ENCODE measurements at places on chromosomes 11 and 22.
A peak's percentile ranks its signal among the peaks of the same experiment; 100 is the strongest.

GRCh38 chr22:21926728-21927127 lies 25.9 kb downstream of the PPM1F start:
- DNase-seq, result no peak

- peak; percentile 95 for DNase-seq
Measured at GRCh38 chr11:34357701-34358257, at the start of gene ABTB2. Gene ABTB2 (minus strand): TSS chr11:34358010.

GRCh38 chr11:115525531-115526006 lies 21.4 kb upstream of the CADM1 start:
- no peak for DNase-seq

DNA sequence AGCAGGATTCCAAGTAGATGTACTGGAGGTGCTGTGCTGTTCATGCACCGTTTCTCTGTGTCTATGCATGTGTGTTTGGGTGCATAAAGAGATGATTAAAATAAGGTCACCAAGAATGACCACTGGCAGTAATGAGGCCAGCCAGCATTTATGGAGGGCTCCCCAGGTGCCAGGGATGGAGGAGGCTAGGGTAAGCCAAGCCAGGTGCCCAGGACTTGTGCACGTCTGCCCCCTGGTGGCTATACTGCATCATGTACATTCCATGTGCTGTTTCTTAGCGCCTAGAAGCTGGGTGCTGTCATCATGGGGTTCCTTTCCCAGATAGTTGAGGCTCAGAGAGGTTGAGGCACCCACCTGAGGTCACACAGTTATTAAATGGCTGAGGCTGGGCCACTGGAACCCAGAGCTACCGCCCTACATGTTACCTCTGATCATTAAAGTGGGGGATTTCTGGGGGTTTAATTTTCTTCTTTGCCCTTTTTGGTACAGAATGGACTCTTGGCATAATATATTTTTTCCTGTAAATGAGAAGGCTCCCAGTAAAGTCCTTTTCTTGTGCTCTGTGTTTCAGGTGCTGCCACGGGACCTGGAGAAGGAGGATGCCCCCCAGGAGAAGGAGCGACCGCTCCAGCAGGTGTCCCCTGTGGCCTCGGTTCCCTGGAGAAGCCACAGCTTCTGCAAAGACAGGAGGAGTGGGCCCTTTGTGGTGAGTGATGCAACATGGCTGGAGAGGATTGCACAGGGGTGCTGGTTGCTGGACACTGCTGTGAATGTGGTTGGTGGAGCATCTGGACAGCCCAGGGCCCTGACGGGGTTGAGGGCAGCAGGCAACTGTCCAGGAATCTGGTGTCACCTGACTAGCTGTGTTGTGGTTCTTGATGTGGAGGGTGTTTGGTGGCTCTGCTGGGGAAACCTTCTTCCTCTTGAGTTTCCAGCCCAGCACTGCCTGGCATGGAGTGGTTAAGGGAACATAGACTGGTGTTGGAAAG lies 96.4 kb downstream of the KIAA1671 start:
- DNase-seq, result peak; percentile 71

GRCh38 chr11:82703796-82704195 lies 29.9 kb downstream of the FAM181B start:
- no peak for DNase-seq

- DNase-seq, result peak; percentile 29
Measured at GRCh38 chr11:2777871-2778629, 78.3 kb upstream of the KCNQ1OT1 start.

DNA sequence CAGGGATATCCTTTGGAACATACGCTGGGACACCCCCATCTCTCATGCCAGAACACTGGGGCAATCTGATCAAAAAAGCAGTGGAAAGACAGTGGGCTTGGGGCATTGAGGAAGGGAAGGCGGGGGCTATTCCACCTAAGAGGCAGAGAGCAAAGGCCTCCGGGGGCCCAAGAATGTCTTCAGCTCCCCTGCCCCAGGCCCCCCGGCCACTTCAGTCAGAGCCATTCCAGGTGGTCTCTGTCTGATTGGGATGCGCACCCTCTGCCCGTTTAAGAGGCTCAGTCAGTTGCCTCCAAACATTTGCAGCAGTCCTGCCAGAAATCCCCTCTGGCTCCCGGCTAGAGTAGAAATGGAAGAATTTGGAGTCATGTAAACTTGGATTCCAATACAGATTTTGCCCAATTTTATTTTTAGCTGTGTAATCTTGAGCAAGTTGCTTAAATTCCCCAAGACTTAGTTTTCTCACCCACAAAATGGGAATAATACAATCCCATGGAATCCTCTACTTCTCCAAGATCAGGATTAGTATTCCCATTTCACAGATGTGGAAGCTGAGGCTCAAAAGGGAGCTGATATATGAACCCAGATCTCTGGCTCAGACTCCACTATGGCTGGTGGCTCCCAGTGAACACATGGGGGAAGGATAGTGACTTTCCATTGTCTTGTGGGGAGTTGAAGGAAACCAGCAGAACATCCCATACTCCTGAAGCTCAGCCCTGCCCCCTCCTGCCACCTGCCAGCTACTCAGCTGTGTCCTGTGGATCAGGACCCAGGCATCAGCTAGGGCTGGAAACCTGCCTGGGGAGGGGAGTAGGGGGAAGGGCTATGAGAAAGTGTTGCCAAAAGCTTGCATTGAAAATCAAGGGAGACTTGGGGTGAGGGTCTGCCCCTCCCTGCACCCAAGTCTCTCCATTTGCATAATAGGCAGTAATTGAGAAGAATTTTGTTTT lies 6.1 kb upstream of the WNT11 start:
- DNase-seq, result no peak

DNA sequence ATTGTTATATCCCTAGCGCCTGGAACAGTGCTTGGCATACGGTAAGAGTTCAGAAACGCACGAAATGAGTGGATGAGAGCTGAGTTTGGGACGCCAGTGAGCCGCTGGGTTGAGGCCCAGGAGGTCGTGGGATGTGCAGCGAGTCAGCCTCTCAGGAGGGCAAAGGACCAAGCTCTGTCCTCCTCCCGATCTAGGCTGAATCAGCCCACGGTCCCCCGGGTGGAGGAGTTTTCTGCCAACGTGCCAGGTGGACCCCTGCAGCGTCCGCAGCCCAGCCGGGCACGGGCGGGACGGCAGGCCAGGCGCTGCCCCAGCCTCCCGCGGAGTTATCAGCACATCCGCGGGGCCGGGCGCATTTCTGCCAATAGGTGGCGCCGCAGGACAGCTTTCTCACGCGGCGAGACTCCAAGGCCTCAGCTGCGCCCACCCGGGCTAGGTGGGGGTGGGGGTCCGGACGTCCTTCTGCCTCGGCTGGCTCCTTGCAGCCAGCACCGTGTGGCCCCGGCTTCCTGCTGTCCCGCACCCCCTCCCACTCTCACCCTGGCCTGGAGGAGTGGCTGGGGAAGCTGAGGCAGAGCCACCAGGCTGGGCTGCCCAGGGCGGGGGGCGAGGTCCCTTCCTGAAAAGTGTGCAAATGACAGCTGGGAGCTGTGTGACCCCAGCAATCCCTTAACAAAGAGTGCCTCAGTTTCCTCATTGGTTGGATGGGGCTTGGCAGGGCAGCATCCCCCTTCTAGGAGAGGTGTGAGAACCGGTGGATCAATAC lies 2.2 kb upstream of the RPS19BP1 start:
- peak; percentile 79 for DNase-seq
